HFFc6 (cell line): ENCODE measurements at places on chromosomes 5 and 9. TPM values are rescaled to one million over a fixed set of nuclear protein-coding genes. Genes with fewer than 3 reads are reported as not detected.

- no peak for DNase-seq
These were observed 369.9 kb upstream of the FAM174A start for GRCh38 chr5:100165309-100165708.

TAF11L10 gene
- not detected in 3 replicates for total RNA-seq

SLC25A2 gene
- 0.15 TPM in 1 of 3 replicates, not detected in the others for total RNA-seq

OBP2B gene
- not detected in 3 replicates for total RNA-seq

DNA sequence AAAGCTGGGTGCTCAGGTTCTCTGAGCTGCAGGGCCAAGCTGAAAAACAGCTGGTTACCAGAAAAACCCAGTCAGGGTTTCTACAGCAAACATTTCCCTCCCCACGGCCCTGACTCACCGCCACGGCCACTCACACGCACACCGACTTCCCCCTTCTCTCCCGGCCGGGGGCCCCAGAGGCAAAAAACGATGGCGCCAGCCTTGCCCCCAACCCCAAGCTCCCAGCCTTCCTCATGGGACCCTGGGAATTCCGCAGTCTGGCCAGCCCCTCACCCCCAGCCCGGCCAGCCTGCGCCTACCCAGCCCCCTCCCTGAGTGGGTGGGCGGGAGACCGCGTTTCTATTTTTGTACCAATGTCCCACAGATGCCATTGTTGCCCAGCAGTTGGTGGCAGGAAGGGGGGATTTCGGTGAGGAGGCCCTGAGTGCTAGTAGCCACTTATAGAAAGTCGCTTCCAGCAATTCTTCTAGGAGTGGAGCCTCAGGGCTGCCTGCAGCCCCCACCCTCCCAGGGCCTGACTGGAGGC, 18.4 kb downstream of the ENG start:
- peak; percentile 79 for DNase-seq

- no peak for DNase-seq
These were observed 204.6 kb downstream of the RFX3 start for GRCh38 chr9:3321186-3321585.

- peak; percentile 61 for DNase-seq
These were observed 48.1 kb downstream of the THBS4 start for GRCh38 chr5:80083101-80083890.

SHISAL2B gene
- total RNA-seq: not detected in 2 replicates

DNA sequence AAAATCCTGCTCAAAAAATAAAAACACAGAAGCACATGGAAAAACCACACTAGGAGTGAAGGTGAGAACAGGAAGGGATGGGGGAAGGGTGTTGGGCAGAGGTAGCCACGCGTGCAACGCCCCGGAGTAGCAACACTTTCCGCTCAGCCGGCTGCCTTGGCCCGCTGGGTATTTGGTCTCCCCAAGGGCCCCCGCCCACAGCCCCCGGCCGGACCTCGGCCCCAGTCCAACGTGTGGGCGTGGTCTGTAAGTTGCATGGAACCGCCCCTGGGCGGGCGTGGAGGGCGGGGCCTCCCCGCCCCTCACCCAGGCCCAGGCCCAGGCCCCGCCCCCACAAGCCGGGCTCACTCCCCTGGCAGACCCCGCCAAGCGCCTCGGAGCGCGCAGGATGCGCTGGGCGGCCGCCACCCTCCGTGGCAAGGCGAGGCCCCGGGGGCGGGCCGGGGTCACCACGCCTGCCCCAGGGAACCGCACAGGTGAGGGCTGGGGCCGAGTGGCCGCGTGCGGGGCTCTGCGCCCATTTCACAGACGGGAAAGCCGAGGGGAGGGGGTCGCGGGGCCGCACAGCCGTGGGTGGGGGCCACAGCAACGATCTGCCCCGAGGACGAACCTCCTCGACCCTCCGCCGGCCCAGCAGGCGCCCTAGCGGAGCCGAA, at the start of gene SUSD3:
TSS of gene SUSD3 (plus strand) at position 347 of the 656 bp plus-strand sequence. CDS start at position 389, 42 bp downstream.
- no peak for DNase-seq

DNA sequence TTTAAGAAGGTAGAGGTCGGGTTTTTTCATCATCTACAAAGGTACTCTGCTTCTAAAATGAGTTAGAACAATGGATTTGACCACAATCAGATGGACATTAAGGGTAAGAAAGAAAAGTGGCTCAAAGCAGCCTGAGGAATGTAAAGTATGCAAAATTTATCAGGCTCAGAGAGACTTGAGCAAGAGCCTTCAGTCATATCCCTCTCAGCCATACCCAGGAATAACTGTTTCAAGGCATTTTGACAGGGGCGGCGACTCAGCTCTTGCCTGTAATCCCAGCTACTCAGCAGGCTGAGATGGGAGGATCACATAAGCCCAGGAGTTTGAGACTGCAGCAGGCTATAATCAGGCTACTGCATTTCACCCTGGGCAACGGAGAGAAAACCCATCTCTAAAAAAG, 38.8 kb upstream of the ANXA2R start:
- DNase-seq: peak; percentile 80

- no peak for DNase-seq
These were observed 37.0 kb upstream of the RANBP6 start for GRCh38 chr9:6052293-6052919.

KLF4 gene
- total RNA-seq: 1.7 to 2.9 TPM (median 2.0 TPM) in 3 replicates

- DNase-seq: no peak
These were observed 143.4 kb downstream of the EPB41L4A start for GRCh38 chr5:112275671-112276070.

GRCh38 chr5:71887680-71888079, 168.6 kb downstream of the CARTPT start:
- peak; percentile 85 for DNase-seq

GRCh38 chr5:141511771-141512325, 23.0 kb downstream of the PCDHGC5 start:
- DNase-seq: no peak

DNA sequence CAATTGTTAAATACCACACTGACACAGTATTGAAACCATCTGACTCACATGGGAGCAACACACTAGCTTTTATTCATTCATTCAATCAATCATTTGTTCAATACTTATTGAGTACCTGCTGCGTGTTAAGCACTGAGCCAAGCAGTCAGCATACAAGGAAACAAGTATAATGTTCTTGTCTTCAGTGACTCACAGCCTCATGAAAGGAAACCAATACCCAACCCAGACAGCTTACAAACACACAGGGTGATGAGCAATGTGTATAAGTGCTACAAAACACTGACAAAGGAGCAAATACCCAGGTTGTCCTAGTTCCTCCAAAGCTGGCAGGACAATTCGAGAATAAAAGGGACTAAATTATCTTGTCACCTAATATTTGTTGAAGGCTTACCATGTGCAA, 67.6 kb upstream of the RASEF start:
- DNase-seq: no peak

DNAJB5 gene
- total RNA-seq: 12.8 to 17.4 TPM (median 14.3 TPM) in 3 replicates

DNA sequence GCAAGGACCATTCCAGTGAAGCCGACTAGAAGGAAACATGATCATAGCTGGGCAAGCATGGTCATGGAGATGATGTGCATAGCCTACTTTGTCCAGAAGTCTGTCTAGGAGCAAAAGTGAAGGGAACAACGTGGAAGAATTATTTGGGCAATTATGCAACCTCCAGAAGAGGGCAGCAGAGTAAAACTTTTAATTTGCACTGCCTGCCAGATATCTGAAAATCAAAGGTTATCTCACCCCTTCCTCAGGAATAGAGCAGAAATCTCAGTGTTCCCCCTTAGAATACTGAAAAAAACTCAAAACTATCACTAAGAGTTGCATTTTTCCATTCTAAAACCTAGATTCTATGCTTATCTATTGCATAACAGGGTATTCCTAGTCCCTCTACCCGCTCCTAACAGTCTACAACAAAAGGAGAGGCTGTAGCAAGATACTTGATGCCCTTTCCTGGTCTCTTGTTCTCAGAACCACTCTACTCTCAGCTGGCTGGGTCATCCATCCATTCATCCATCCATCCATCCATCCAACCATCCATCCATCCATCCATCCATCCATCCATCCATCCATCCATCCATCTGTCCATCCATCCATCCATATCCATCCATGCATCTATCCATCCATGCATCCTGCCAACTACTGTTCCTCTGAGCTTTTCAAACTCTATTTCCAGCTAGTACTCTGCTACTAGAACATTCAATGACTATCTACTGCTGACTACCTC, 8.4 kb upstream of the SETD9 start:
- peak; percentile 26 for DNase-seq

DNA sequence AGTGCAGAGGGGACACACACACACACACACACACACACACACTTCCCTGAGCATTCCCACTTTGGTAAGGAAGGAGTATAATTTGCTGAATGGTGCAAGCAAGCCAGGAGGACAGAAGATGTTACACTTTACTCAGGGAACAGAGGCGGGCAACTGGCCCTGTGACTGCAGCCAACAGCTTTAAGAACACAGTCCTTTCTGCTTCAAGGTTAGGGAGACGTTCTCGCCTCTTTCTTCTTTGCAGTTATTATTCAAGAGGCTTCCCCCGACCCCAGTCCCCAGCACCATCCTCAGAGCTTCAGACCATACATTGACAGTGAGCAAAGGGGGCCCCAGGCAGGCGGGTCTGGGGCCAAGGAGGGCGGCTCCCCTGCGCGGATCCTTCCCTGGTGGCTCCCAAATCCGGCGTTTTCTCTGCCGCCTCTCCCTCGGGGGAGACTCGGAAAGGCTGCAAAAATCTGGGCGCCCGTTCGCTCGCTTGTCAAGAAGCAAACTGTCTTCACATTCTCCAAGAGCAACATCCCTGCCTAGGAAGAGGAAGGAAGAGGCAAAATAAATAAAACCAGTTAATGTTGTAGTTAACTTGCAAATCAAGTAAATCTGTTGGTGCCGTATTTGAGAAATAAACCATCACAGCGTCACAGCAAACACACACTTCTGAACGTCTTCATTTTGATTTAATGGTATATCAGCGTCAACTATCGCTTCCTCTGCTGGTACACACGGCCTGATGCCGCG, 3.8 kb upstream of the LHX2 start:
- no peak for DNase-seq

DNA sequence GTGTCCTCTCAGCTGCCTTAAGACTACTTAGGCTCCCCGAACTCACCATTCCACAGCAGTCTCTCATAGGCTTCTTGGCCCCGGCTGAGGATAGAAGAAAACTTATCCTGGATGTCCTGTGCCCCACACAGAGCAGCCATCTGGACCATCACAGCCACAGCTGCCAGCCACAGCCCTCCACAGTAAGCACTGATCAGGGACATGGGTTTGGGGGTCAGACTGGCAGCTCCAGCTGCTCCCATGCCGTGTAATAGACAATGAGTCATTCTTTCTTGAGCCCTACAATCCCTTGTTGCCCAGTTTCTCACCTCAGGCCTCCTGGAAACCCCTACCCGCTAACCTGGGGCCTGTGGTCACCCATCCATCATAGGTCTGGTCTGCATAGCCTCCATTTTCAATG, 5.7 kb downstream of the CREB3 start:
- no peak for DNase-seq

DNA sequence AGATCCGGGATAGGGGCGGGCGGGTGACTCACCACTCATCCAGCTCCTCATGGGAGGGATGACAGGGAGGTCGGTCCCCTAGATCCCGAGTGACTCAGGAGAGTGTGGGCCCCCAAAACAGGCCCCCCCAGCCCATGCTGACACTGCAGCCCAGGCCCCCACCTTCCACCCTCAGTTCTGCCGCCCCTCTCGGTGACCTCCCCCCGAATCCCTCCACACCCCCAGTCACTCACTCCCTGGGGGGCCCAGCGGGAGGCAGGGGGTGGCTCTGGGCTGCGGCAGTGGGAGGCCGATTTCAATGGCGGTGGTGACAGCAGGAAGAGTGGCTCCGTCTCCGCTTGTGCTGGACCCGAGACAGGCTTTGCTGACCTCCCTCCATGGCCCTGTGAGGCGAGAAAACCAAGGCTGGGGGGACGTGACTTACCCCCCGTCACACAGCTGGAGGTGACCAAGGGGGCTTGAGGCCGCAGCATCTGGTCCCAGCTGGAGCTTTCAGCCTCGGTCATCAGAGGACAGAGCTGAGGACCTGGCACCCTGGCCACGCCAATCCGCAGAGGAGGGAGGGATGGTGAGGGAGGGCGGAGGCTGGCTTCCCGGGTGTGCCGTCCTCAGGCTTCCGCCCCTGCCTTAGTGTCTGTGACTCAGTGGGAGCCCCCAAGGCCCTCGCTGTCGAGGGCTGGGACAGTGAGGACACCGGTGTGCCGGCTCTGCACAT, 9.0 kb downstream of the GPSM1 start:
- DNase-seq: no peak

- no peak for DNase-seq
These were observed 229.1 kb upstream of the TBCA start for GRCh38 chr5:78005021-78005785.

PCDHGA12 gene
- 8.0 to 19.4 TPM (median 8.8 TPM) in 3 replicates for total RNA-seq

PCDHGA11 gene
- total RNA-seq: 2.0 to 9.7 TPM (median 2.6 TPM) in 3 replicates

DNA sequence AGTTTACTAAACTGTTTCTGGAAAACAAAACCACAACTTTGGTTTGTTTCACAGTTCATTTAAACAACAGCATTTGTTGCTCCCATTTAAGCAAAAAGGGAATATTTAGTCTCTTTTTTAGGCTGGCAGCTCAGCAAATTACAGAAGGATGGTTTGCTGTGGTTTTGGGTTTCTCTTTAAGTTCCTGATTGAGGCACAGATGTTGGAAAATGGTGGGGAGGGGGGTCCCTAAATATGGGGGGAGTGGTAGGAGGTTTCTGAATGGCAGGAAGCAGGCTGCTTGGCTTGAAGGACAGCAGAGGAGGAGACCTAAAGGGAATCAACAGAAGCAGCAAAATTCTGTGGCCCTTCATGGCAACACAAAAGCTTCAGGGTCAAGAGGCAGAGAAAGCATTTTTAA, 263.4 kb downstream of the ZSWIM6 start:
- DNase-seq: no peak

SLC26A2 gene
- 10.3 to 11.8 TPM (median 11.8 TPM) in 3 replicates for total RNA-seq

- DNase-seq: no peak
These were observed 217.2 kb upstream of the WWC1 start for GRCh38 chr5:168073991-168074800.

GRCh38 chr9:2208465-2208864, 193.3 kb downstream of the SMARCA2 start:
- no peak for DNase-seq

GRCh38 chr9:11874414-11874813, 818.8 kb upstream of the TYRP1 start:
- no peak for DNase-seq

GRCh38 chr5:37710965-37711364, 128.9 kb downstream of the GDNF start:
- peak; percentile 18 for DNase-seq

DNA sequence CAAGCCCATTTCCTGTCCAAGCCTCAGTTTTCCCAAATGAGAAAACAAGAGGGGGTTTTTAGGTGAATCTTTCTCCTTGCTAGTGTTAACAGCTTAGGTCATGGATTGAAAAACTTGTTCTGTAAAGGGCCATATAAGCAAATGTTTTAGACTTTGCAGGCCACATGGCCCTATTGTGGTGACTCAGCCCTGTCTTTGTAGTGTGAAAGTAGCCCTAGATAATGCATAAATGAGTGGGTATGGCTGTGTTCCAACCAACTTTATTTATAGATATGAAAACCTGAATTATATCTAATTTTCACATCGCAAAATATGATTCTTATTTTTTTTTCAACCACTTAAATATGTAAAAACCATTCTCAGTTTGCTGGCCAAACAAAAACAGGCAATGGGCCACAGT, 6.9 kb upstream of the BARX1 start:
- no peak for DNase-seq

ISL1 gene
- 0.72 to 4.1 TPM (median 3.9 TPM) in 3 replicates for total RNA-seq

GLRA1 gene
- total RNA-seq: not detected in 3 replicates

GRCh38 chr5:177596775-177597238, 3.1 kb upstream of the B4GALT7 start:
- no peak for DNase-seq

PDLIM4 gene
- 1.3 to 25.3 TPM (median 3.4 TPM) in 3 replicates for total RNA-seq

GRCh38 chr5:116510517-116510916, 64.1 kb downstream of the SEMA6A start:
- no peak for DNase-seq
